Nucleus accumbens (tissue), 56 donors: ENCODE measurements at places on chromosomes 2 and 18.

- DNase-seq: peak; percentile 10
Observed at GRCh38 chr2:96359310-96359709, 23.7 kb downstream of the NCAPH start.

- no peak for DNase-seq
Observed at GRCh38 chr2:217932803-217933616, 69.8 kb downstream of the TNS1 start.

DNA sequence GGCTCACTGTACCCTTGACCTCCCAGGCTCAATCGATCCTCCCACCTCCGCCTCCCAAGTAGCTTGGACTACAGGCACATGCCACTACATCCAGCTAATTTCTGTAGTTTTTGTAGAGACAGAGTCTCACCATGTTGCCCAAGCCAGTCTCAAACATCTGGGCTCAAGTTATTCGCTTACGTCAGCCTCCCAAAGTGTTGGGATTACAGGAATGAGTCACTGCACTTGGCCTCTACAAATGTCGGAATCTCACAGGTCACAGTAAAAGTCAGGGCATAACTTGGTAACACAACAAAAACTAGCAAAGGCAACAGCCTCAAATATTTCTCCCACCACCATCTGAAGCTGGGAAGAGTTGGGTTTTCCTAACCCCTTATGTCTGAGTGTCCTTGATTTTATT, 25.3 kb downstream of the SCG2 start:
- no peak for DNase-seq

DNA sequence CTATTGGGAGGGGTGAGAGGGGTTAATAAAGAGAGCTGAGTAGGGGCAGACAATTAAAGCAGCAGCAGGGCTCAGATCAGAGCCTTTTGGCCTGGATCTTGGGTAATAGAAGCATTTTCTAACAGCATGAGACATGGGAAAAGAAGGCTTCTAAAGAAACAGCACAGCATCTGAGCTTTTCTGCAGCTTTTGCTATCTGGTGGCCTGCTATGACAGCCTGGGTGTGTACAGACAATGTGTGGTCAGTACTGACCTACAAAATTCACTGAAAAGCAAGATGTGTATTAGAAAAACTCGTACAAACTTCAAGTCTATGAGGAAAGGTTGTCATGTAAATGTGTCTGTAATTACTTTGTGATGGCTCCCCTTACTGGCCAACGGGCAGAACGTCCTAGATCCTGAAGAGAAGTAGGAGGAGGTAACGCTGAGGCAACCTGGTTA, 95.6 kb downstream of the GALNT3 start:
- DNase-seq: peak; percentile 34

DNA sequence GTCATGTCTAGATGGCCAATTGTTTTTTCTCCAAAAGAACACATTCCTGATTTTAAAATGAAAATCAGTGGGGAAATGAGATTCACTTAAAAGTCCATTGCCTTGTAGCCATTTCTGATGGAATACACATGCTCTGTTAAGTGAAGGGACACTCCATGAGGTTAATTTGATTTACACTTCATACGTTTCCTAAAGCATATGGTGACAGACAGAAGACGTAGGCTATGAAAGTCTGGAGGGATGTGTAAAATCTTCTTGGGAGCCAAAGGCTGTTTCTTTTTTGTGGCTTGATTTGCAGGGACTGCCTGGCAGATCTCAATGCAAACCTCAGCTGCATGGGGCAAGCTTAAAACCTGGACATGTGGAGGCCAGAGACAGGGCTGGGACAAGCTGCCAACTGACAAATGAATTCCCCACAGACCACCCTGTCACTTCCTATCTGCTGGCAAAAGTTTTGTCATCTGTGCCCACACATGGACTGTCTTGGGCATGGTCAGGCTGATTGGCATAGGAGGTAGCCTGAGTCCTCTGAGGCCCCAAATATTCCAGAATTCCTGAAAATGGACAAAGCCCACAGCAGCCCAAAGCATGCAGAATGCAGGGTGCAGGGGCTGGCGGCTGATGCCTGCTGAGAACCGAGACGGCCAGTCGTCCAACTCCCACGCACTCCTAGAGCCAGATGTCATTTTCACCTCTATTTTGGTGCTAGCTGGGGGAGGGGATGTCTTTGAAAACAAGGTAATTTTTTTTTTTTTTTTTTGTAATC, 73.9 kb downstream of the SDC1 start:
- no peak for DNase-seq

GRCh38 chr18:24811950-24812681, 351.7 kb downstream of the HRH4 start:
- DNase-seq: no peak

GRCh38 chr2:69201259-69201658, 185.8 kb downstream of the GFPT1 start:
- no peak for DNase-seq

DNA sequence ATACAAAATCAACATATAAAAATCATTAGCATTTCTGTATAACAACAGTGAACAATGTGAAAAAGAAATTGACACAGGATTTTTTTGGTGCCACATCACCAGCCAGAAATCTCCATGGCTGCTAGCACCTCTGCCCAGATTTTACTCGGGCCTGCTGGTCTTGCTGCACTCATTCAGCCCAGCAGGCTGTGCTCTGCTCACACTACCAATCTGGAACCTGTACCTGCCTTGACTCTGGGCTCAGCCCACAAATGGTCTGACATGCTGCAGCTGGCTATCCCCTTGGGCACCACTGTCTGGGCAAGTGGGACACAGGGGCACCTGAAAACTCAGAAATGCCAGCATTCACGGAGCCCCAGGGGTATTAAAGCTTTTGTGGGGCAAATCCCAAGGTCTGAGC, 392.5 kb upstream of the NRXN1 start:
- DNase-seq: no peak

DNA sequence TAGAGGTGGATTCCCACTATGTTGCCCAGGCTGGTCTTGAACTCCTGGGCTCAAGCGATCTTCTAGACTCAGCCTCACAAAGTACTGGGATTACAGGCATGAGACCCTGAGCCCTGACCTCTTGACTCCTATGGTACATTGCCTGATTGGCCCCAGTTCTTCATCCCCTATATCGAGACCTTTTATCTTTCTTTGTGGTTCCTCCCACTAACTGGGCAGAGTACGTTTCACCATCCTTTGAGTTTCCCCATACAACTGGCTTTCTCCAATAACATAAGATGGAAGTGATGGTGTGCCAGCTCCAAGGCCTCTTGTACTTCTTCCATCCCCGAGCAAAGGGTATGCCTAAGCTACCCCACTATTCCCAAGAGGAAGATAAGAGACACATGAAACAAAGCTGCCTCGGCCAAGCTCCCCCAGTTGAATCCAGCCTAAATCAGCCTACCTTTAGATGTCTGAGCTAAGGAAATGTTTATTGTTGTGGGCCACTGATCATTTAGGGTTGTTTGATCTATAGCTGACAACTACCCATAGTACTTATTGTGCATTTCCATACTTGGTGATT, 8.3 kb upstream of the TMEM247 start:
- no peak for DNase-seq

DNA sequence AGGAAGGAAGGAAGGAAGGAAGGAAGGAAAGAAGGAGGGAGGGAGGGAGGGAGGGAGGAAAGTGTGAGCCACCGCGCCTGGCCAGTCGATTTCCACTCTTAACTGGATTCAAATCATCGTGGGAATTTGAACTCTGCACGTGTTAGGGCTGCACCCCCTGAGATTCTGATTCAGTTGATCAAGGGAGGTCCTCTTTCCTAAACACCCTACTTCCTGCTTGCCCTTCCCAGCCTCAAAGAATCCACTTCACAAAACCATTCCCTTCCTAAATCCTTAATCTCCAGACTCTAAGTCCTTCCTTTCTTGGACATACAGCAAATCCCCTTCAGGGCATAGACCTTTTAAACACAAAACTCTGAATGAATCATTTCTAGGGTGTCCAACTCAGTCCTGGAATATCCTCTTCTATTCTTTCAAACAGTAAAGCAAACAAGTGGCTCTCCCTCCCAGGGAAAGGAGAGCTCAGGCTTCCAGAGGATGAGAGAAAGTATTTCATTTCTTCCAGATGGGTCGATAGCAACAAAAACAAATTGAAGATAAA, 68.2 kb upstream of the MBOAT2 start:
- no peak for DNase-seq

- DNase-seq: no peak
Observed at GRCh38 chr2:130949954-130950353, 113.2 kb downstream of the ARHGEF4 start.

GRCh38 chr2:201182650-201183364, at the start of gene CASP10:
CASP10 (plus strand) TSS chr2:201183141; CDS start chr2:201185778, 2,637 bp downstream.
- DNase-seq: no peak

DNA sequence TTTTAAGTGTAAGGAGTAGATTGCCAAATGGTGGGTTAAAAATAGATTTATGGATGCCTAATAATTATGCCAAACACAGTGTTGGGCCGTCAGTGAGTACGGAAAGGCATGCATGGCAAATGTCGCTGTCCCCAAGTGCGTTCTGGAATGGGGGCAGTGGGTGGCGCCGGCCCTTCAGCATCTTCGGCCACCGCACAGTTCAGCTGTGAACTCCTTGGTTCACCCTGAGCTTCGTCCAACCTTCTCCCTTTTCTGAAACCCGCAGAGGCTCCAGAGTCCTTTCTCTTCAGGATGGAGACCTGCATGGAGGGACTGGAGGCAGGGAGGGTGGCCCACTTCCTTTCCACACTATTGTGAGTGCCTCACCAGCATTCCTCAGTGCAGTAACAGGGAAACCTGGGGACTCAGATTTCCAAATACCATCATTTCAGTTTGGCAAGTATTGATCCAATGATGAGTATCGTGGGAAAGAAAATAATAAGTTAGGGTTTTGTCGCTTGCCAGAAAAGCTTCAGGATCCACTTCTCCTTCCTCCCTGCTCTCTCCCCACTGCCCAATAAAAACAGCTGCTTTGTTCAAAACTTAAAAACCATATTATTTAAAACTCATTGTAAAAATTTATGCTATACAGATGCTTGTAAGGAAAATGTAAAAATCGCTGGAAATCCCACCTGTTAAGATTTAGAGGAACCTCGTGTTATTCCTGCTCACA, 74.6 kb upstream of the TXNDC2 start:
- DNase-seq: no peak

GRCh38 chr2:65654496-65654895, 222.1 kb upstream of the SPRED2 start:
- no peak for DNase-seq

GRCh38 chr2:220162320-220162719, 534.9 kb downstream of the SLC4A3 start:
- DNase-seq: no peak
